CD4-positive, CD25-positive, alpha-beta regulatory T cell (primary cell): ENCODE measurements at places on chromosomes 6 and 20.

DNA sequence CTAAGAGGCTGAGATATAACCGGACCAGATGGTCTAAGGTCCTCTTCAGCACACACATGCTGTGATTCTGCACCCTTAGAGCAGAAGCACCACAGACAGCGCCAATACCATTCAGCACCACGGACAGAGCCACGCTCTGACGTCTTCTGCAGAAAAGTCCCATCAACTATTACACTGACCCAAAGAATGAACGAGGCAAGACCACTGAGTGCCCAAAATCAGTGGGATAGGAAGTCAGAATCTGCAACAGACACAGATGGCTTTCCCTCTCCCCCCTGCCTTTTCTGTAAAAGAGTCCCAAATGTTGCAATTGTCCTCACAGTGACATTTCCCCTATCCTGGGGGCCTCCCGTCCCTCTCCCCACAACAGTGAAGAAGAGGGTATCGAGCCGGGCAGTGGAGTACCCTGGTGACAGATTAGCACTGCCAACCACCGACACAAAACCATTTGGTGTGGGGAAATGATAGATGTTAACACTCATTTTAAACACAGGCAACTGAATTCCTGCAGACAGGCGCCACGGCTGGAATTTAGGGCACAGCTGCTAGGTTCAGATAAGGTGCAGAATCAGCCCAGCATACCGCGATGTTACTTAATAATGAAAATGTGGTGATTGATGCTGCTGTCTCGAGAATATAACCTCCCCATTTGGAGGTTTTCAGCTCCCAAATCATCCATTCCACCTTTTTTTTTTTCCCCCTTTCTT lies 66.6 kb upstream of the CTNNBL1 start:
- DNase-seq: no peak

- no peak for DNase-seq
Observed at GRCh38 chr20:50456452-50457324, 53.5 kb upstream of the PTPN1 start.

GRCh38 chr20:2804041-2804828 lies 3.8 kb upstream of the CPXM1 start:
- DNase-seq: no peak

DNA sequence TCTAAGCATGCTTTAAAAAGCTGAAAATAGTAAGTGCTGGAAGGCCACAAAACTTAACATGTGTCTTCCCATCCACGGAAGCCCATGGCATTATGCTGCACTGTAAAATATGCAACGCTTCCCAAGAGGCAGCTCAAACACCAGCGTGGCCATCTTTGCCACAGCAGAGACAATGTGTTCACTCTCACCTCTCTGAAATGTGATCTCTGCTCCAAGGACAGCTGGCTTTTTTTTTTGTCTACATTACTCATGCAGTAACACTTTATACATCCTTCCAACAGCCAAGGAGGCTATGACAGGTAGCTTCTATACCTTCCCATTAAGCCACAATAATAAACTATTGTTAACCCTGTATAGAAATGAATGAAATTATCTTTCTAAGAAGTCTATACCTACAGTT lies 49.2 kb downstream of the BLOC1S5 start:
- no peak for DNase-seq

- peak; percentile 69 for DNase-seq
Observed at GRCh38 chr6:42781796-42782688, at the start of gene BICRAL. Gene BICRAL, plus strand, starts transcription at chr6:42782052. Its CDS starts 39,971 bp downstream, at chr6:42822023.

GRCh38 chr6:92231171-92231701 lies 1188.1 kb downstream of the EPHA7 start:
- DNase-seq: no peak

DNA sequence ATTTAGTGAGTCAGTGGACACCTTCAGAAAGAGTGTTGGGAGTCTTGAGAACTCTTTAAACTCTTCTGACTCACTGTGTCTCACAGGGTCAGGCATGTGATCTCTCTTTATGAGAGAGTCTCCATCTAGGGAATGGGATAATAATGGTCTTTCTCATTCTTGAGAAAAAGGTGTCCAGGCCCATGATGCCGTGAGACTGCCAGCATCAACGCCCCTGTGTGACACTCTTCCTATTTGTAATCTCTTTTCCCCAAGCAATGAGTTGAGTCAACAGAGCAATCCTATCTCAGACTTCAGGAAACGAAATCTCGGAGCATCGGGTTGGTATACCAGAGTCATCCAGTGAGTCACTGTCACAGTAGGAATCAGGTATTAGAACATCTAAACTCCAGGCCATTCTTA lies 82.3 kb upstream of the BMP2 start:
- no peak for DNase-seq

GRCh38 chr20:50073500-50073899 lies 39.5 kb downstream of the UBE2V1 start:
- DNase-seq: no peak

DNA sequence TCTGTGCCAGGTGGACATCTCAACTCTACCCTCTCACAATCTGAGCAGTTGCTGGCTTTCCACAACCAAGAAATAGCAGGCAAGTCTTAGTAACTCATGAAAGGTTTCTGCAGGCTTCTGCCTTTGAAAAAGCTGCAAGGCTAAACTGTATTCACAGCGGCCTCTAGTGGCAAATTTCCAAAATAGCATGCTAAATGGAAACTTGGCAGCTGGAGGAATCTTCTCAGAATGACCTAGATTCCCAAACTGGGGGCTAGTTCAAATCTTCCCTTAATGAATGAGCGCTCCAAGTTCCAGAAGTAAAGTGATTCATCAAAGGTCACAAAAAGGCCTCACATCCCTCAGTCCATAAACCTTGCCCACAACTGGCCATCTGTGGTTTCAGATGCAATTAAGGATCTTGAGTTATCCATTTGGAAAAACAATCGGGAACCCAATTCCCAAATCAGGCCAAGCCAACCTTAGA lies 11.9 kb upstream of the CPNE5 start:
- no peak for DNase-seq

GRCh38 chr20:62646851-62647520 lies 4.7 kb downstream of the SLCO4A1 start:
- DNase-seq: no peak
